Sigmoid colon (tissue), 7 donors: ENCODE measurements at places on chromosomes 5 and 9. TPM values are rescaled to one million over a fixed set of nuclear protein-coding genes. Genes with fewer than 3 reads are reported as not detected.

Gene SCGB3A1
- not detected for total RNA-seq

GRCh38 chr9:2289263-2289662, 274.1 kb downstream of the SMARCA2 start:
- no peak overlapping the region for H3K4me3 ChIP-seq
- no peaks in the 10 kb centered on the region for H3K27me3 ChIP-seq
- H3K36me3 ChIP-seq: no peaks in the 10 kb centered on the region
- DNase-seq: no peak
- H3K27ac ChIP-seq: no peak overlapping the region

GRCh38 chr5:65076251-65076869, 307.6 kb downstream of the CWC27 start:
- H3K27ac ChIP-seq: peak overlapping the region; percentile 54
- H3K4me3 ChIP-seq: no peak overlapping the region
- DNase-seq: no peak
- no peaks in the 10 kb centered on the region for H3K36me3 ChIP-seq
- H3K4me1 ChIP-seq: no peaks in the 10 kb centered on the region

Gene IFNA13
- total RNA-seq: not detected
